ENCODE measurements at places on chromosomes 7 and 10.

GRCh38 chr10:110011681-110012080, 3.9 kb downstream of the ADD3 start:
- peak; percentile 32 for DNase-seq

- no peak for DNase-seq
These were observed 46.4 kb downstream of the ANK3 start for GRCh38 chr10:60343254-60343653.

DNA sequence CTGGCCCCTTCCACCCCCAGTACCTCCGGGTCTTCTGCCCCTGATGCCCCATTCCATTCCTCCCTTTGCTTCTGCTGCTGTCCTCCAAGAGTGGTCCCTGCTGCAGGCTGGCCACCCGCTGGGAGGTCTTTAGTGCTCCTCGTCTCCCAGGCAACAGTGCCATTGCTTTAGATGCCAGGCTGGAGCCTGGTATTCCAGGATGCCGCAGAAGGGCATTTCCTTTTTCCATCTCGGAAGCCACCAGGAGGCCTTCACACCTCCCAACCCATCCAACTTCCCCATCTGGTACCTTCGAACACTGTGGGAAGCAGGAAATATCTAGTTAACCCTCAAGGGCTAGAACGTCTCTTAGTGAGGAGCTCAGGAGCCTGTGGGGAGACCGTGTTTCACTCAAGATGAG, 92.9 kb upstream of the DUSP5 start:
- no peak for DNase-seq

GRCh38 chr10:70267161-70267933, 16.5 kb downstream of the NPFFR1 start:
- peak; percentile 76 for DNase-seq

- DNase-seq: no peak
These were observed 6.4 kb downstream of the ZSCAN25 start for GRCh38 chr7:99623091-99623693.

GRCh38 chr7:50988988-50989387, 206.3 kb upstream of the GRB10 start:
- no peak for DNase-seq

GRCh38 chr7:8442051-8442813, 8.8 kb downstream of the NXPH1 start:
- no peak for DNase-seq

DNA sequence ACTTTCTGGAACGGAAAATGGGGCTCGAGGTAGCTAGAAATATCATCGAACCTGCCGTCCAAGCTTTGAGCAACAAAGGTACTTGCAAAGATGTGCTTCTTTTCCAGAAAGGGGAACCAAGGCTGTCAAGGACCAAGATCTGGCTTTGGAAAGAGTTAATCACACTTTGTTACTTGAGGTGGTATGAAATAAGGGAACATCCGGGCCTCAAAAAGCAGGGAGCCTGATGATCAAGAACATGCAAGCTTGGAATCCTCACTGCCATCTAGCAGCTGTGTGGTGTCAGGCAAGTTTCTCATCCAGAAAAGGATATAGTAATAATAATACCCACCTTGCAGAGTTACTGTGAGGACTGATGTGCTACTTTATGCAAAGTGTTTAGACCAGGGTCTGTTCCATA, 329.5 kb downstream of the GRID1 start:
- no peak for DNase-seq

DNA sequence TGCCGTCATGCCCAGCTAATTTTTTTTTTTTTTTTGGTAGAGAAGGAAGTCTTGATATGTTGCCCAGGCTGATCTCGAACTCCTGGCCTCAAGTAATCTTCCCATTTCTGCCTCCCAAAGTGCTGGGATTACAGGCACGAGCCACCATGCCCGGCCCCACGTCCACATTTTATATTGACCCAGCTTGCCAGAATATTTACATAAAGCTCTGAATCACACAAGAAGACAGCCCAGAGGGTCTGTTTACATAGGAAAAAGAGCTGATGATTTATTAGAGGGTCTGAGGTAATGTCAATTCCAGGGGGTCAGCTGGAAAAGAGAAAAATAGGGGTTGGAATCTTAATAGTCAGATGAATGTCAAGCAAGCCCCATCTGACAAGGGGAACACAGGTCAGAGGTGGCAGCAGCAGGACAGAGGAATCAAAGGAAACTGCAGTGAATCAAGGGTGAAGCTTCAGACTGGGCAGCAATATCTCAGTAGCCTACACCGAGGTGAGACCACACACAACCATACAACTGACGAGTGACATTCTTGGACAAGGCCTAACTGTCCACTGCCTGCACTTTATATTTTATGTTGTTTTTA, 15.8 kb upstream of the SLF2 start:
- no peak for DNase-seq

GRCh38 chr10:79181698-79182521, 113.1 kb downstream of the ZMIZ1 start:
- DNase-seq: no peak

DNA sequence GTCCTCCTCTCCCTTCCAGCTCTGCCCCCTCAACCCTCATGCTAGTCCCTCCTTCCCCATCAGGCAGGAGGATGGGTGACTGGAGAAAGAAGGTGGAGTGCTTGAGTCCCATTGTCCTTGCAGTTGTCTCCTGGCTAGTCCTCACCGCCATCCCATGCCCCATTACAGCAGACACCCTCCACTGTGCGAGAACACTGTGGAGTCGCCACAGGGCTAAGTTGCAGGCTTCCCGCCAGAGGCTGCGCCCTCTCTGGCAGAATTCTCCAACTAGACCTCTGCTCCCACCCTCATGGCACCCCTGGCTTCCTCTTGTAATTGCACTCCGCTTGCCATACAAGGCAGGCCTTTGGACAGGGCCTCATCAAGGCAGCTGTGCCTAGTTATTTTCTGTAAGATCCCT, 3.1 kb downstream of the GIMAP2 start:
- no peak for DNase-seq

DNA sequence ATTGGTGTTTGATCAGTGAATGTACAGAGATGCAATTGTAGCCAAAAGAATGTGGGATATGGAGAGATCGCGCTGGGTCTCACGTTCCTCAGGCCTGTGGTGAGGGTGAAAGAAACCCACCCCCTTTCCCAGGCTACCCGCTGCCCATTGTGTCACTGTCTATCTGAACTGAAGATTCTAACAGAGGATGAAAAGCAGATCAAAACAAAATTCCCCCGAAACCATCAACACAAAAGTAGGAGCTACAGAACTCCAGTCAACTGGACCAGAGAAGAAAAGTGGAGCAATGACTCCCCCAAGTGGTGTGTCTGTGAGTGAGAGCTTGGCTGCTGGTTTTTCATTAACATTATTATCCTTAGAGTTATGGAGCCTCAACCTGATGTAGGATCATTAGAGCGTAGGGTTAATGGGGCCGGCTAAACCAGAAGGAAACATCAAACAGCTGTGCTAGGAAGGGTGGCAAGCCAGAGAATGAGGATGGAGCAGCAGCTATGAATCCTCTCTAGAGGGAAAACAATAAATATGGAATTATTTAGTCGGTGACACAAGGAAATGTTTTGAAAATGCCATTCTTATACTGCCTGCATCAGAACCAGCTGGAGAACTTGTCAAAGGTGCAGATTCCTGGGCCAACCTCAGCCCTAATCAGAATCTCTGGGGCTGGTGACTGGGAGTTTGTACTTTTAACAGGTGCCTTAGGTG, 38.3 kb downstream of the AKR1B1 start:
- peak; percentile 74 for DNase-seq

DNA sequence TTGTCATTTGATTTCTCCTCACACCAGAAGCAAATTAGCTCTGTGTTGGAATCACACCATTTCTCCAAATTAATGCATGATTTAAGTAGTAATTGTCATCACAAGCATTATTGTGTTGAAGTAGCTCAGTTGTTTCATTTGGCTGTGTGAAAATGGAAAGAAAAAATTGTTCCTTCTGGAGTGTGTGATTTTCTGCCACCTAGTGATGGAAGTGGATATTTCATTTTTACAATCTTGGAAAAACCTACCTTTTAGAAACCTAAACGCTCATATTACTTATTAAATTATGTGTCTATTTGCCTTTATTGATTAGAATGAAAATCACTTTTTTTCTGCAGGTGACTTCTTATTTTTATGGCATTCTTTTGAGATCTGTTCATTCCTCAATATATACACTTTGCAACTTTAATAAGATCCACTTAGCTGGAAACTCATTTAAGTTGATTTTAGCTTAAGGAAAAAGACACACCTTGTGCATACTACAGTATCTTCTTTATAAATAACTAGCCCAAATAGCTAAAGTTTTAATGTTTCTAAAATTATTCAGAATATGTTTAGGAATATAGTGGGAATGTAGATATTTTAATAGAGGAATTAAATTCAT, 50.0 kb downstream of the SRI start:
- peak; percentile 23 for DNase-seq

- DNase-seq: peak; percentile 79
These were observed 287.2 kb upstream of the MKLN1 start for GRCh38 chr7:131040467-131040932.

DNA sequence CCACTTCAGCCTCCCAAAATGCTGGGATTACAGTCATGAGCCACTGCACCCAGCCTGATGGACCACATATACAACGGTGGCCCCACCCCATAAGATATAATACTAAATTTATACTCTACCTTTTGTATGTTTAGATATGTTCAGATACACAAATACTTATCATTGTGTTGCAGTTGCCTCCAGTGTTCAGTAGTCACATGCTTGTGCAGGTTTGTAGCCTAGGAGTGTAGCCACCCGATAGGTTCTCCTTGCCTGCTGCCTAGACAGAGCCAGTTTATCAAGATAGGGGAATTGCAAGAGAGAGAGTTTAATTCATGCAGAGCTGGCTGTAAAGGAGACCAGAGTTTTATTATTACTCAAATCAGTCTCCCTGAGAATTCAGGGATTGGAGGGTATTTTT, 9.6 kb downstream of the CCL24 start:
- DNase-seq: no peak

GRCh38 chr7:100603726-100604027, 1.5 kb downstream of the PCOLCE start:
- DNase-seq: no peak

DNA sequence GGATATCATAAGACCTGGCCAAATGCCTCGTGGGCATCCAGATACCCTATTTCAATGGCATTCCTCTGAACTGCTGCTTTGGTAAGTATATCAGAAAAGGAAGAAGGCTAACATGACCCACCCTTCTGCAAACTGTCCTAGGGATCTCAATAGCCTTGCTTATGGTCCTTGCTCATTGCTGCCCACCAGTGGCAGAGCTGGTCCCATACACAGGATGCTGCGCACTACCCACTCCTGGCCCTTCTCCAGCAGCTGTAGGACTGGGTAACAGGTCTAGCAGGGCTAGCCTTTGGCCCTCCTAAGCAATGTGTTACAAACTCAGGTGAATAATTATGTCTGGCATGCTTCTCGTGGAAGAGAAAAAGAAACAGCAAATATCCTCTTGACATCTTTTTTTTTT, 72.5 kb downstream of the C10orf90 start:
- peak; percentile 59 for DNase-seq

- no peak for DNase-seq
These were observed 873.7 kb downstream of the NXPH1 start for GRCh38 chr7:9307131-9307530.

DNA sequence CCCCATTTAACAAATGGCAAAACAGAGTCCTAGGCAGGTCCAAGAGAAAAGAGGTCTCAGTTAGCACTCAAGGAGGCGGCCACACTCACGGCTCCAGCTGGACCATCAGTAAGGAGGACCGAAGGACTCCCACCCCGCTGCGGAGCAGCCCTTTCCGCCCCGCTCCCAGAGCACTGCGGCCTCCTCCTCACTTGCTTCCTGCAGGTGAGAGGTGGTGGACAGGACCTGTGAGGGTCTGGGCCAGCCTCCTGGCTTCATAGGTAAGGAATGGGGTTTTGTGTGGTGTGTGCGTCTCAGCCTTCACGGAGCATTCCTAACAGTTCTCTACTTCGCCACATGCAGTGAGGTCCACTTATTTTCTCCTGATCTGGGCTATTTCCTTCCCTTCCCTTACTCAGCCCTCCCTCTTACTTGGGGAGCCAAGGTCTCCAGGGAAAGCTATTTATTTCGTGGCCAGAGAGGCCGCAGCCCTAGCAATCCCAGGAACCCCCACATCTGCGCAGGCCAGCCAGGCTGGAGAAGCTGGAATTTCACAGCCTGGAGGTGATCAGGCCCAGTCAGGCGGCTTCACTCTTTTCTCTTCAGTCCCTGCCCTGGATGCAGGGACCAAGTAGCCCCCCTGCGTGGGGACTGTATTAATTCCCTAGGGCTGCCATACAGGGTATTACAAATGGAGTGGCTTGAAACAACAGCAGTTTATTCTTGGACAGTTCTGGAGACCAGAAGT, 45.9 kb downstream of the ZNF783 start:
- DNase-seq: no peak

DNA sequence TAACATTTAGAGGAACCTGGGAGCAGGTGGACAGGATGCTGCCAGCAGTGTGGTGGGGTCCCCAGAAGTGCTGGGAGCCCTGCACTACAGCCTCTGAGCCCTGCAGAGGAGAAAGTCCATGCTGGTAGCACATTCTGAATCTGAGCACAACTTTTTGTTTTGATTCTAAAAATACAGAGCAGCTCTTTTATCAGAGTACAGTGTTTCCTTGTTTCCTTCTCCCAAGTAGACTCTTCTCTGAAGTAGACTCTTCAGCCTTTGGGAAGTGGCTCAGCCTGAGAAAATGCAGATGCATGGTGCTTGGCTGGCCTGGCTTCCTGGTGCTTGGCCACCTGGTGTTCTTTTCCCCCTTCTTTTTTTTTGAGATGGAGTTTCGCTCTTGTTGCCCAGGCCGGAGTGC, 9.1 kb downstream of the ADCY1 start:
- DNase-seq: no peak

DNA sequence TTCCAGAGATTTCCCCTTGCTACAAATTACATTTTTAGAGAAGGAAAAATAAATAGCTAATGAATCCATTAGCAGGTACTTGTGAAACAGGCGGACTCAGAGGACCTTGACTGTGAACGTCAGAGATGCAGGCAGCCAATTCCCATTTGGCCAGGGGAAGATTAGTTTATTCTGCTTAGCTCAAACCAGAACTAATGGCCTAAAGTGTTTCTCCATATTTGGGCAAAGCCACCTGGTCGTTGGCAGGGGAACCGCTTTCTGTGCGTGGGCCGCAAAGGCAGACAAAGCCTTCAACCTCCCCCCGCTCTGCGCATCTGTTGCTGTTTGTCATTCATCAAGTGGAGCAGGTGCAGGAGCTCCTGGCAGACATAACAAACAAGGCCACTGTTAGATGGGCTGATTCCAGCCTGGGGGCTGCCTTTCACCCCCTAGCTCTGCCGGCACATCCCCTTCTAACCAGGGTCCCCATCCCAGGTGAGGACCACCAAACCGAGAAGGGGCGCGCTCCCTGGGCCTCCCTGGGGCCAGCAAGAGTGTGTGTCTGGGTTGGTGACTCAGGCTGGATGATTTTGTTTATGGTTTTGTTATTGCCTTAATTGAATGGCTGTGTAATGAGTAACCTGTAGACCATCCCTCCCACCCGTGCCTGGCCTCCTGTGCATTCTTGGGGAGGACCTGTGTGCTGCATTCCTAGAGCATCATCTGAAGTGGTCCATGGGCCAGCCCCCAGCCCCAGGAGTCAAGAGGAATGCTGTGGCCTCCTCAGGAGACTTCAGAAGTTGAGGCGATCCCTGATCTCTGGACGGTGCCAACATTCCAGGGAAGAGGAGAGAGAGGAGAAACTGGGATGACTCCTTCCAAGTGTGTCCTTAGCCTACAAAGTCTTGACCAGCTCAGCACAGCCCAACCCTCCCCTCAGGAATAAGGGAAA, 14.5 kb upstream of the CPA1 start:
- no peak for DNase-seq

- DNase-seq: no peak
These were observed 457.6 kb upstream of the KLF6 start for GRCh38 chr10:4242561-4243035.
